Stimulated activated CD8-positive, alpha-beta memory T cell treated with anti-CD3 and anti-CD28 coated beads, Interleukin-15, amount 100 ng/mL, for 4 hours (primary cell): ENCODE measurements at places on chromosomes 4 and X.

DNA sequence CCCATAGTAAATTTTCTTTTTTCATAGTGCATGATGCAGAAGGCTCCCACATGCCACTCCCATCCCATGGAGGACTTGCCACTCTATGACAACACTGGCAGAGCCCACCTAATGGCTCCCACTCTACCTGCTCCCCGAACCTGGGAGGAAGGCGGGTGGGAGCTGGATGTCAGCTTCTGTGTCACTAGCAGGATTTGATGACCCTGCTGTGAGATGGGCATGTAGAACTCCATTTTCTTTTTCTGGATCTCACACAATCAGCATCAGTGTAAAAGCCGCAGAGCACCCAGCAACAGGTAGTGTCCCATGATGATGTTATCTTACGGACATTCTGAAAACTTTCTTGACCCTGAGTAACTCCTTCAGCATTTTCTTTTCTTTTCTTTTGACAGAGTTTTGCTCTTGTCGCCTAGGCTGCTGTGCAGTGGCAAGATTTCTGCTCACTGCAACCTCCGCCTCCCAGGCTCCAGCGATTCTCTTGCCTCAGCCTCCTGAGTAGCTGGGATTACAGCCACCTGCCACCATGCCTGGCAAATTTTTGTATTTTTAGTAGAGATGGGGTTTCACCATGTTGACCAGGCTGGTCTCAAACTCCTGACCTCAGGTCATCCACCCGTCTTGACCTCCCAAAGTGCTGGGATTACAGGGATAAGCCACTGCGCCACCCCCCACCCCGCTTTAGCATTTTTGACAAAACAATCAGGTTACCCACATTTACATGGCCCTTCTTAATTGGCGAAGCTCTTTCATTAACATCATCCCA is 15.0 kb upstream of the ADH1A start:
- no peak for DNase-seq

DNA sequence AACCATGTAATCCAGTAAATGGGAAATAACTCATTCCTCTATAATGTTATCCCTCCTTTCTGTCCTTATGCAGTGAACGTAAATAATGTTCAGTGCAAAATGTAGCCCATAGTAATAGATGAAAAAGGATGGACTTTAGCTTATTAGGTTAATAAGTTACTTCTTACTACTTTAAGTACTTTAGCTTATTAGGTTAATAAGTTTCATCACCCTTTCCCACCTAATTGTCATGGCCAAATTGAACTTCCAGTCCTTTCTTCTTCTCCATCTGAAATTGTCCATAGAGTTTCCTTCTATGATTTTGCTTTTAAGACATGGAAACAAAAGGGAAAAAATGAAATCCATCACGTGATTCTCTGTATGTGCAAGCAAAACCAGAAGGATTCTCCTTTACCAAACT is 15.2 kb upstream of the TMEM165 start:
- DNase-seq = no peak

DNA sequence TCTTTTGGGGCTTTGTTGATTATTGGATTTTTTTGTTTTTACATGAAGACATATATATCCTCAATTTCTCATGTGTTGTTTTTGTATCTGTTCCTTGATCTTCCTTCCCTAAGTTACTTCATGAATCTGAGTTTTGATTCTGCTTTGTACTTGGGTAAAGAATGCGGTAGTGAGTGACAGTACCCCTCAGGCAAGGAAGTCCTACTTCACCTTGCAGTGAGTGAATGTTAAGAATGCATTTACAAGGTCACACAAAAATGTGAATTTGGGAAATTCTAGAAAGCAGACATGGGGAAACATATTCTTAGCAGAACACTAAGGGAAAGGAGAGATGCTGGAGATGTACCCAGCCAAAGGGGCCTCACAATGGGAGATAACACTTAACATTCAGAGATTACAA is 373.1 kb upstream of the LCORL start:
- no peak for DNase-seq

GRCh38 chrX:106999002-106999975 is 723 bp downstream of the MORC4 start:
- DNase-seq = peak; percentile 5

GRCh38 chrX:137067147-137067546 is 33.4 kb upstream of the GPR101 start:
- DNase-seq = no peak

DNA sequence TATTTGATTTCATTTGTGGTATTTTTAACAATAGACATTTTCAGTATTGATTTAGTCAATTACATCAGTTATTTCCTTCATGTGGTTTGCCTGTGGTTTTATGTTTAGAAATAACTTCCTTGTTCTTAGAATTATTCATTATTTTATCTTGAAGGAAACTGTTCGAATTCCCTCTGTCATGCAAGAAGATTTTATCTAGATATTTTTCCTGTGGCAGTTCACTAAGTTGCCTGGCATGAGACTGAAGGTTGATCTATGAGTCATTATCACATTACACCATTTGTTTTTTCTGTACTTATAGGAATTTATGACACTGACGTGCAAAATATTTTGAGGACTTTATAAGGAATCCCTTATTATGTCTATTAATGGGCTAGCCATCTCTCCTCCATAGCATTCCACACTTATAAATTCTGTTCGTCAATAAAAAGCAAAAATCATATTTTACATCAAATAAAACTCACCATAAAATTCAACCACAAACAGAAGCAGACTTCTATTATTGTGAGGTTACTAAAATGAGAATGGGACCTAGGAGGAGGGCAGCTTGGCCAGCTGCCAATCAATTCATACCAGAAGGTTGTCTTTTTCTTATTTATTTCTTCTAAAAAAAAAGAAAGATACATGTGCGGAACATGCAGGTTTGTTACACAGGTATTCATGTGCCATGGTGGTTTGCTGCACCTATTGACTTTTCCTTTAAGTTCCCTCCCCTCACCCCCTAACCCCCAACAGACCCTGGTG is 179.0 kb downstream of the KCNIP4 start:
- DNase-seq = no peak

DNA sequence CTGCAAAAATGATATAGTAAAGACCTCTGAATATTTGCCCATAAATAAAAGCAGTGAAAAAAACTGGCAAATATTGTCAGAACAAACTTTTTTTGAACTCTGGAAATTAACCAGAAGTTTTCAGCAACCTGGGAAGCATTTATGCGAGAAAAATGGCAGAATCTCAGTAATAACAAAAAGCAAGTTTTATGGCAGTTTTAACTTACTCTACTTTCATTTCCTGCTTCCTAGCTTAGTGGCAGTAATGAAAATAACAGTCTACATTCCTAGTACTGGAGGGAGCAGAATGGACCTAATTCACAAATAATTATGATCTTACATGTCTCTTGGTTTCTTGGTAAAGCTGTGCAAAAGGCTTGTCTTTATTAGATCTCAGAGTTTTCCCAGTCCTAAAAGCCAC is 460.1 kb downstream of the NAF1 start:
- DNase-seq = no peak

- DNase-seq = no peak
Measured at GRCh38 chr4:52144372-52144771, 93.3 kb downstream of the SPATA18 start.

DNA sequence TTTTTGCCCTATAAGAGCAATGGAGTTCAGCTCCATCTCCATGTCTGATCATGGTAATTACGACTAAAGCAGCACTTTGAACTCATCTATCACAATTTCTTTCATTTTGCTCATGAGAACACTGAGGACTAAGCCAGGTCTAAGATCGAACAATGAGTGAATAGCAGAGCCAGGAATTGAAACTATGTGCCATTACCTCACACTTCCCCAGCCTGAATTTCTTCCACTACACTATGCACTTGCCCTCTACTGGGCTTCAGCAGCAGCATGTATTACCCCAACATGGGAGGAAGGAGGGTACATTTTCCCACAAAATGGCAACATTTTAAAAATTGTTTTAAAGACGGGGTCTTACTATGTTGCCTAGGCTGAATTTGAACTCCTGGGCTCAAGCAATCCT is 274.7 kb upstream of the FGF13 start:
- no peak for DNase-seq

- no peak for DNase-seq
Measured at GRCh38 chrX:128057421-128057820, 5.2 kb upstream of the ACTRT1 start.

DNA sequence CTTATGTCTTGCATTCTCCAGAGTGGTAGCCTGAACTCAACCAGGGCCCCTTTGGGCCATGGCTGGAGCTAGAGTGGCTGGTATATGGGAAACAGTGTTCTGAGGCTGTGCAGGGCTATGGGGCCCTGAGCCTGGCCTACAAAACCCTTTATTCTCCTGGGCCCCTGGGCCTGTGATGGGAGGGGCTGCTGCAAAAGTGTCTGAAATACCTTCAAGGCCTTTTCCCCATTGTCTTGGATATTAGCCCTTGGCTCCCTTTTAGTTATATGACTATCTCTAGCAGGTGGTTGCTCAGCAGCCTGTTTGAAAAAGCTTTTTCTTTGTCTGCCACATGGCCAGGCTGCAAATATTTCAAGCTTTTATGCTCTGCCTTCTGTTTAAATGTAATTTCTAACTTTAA is 22.5 kb downstream of the APOOL start:
- DNase-seq = no peak

DNA sequence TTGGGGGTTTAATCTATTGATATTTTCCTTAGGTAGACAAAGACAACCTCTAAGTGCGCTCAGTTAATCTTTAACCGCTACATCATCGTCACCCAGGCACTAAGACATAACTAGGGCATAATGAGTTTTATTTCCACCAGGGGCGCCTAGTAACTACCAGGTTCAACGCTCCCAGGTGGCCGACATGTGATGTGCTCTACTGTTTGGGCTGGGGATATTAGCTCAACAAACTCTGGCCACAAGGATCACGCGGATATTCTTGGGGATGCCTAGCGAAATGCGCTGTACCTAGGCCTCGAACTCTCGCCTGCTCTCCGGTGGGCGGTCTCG is 915 bp upstream of the RAB33B start:
- DNase-seq = no peak

- no peak for DNase-seq
Measured at GRCh38 chr4:8606476-8606875, 13.9 kb downstream of the CPZ start.

GRCh38 chr4:184951668-184952160 is 66.6 kb upstream of the HELT start:
- DNase-seq = no peak

GRCh38 chr4:82372517-82373485 is 990 bp downstream of the HNRNPD start:
- peak; percentile 23 for DNase-seq

- no peak for DNase-seq
Measured at GRCh38 chr4:52102587-52102986, 51.5 kb downstream of the SPATA18 start.

GRCh38 chr4:154612472-154613414 is at the start of gene FGG:
Gene FGG, minus strand, starts transcription at chr4:154612656. Its CDS starts 47 bp downstream, at chr4:154612609.
- no peak for DNase-seq

- no peak for DNase-seq
Measured at GRCh38 chr4:183411291-183411861, 33.1 kb upstream of the CDKN2AIP start.

DNA sequence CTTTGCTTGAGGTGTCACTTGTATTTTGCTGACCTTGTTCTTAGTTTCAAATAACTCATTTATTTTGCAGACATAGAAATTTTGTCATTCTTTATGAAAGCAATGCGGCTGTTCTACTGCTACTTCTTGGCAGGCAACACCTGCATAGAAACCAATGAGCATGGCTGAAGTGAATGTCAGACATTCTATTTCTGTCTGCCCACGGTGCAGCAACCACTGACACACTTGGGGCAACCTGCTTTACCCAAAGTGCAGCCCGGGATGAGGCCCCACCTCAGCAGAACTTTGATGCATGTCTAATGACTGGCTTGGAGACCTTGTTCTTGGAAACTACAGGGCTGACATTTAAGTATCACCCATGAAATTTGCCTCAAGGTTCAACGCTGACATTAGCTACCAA is 93.6 kb downstream of the RBM47 start:
- no peak for DNase-seq

- DNase-seq = no peak
Measured at GRCh38 chrX:11265352-11265751, 27.9 kb upstream of the AMELX start.

DNA sequence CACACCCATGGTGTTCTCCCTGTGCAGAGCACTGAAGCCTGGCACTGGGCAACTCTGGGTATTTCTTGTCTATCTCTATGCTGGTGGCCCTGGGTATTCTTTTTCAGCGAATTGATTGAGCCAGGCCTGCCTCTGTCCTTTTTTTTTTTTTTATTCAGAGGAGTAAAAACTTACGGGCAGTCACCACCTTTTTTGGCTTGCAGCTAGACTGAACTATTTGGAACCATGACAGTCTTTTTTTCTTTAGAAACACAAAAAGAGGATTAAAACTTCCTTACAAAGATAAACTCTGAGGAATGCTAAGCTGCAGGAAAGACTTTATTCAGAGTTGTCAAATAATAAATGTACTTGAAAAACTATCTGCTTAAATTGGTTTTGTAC is 119.2 kb upstream of the STIM2 start:
- no peak for DNase-seq

DNA sequence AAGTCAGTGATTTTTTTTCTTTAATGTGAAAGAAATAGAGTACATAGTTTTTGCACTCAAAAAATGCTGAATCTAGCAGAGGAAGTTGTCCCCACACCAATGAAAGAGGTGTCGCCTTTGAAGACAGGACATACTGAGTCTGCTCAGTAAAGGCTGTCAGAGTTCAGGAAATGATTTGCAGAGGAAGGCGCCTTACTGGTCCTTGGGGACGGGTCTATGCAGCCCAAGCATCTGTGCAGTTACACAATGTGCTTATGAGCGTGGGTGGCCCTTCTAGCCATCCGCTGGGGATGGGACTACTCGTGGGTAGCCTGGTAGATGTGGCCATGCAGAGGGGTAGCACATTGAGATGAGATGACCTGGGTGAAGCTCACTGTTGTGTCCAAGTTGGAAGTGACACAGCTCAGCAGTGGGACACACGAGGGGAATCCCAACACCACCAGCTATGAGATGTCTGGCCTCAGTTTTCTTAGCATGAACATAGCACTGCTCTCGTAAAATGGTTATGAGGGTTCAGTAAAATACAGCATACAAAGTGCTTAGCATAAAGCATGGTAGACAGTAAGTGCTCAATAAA is 116.5 kb upstream of the RBPJ start:
- no peak for DNase-seq
